Nucleus accumbens (tissue), 56 donors: ENCODE measurements at places on chromosomes 1 and 21.

- no peak for DNase-seq
Observed at GRCh38 chr1:98325646-98326440, 335.7 kb upstream of the SNX7 start.

- DNase-seq, result no peak
Observed at GRCh38 chr1:225484657-225485214, 56.9 kb upstream of the LBR start.

DNA sequence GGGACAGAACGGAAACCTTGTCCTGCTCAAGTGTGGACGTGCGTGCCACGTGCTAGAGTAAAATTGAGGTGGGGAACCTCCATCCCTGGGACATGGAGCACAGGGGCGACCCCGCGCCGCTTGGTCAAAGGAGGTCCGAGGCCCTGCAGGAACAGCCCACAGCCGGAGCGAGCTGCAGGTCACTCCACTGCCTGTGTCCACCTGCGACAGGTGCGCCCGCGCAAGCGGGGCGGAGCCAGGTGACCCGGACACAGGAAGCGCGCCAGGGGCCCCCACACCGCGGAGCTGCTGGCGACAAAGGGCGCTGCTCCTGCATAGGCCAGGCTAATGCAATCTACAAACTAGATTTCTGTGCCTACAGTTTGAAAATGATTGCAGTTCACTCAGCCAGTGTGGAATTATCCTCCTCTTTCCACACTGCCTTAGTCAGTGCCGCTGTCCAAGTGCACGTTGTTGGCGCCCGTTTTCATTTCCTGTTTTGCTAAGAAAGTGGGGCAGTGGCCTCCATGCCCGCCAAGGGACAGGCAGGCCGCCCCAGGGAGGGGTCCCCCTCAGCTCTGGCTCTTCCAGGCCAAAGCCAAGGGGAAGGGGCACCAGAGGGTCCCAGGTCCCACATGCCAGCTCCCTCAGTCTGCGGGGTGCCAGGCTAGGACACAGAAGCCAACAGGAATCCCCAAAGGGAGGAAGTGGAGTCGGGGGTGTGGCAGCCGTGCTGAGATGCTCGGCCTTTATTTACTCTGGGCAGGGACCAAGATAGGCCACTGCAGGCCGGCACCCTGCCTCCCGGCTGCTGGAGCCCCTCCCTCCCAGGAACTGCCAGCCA is 4.3 kb upstream of the NADK start:
- DNase-seq, result no peak

DNA sequence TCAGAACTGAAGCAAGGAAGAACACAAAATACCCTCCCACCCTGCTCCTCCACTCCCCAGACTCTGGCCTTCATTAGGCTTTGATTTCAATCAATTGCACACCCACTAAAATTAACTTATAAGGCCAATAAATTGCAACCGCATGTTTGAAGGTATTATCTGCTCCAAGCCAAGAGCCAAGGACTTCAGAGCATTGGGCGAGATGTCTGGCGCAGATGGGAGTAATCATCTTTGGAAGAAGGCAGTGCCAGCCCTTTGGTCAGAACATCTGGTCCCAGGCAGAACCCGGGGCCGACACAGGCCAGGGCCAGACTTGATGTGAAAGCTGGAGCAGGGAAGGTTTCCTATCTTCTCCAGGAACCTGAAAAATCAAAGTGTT is 60.0 kb downstream of the SLC66A1 start:
- DNase-seq, result no peak

GRCh38 chr1:91616712-91617111 is 116.1 kb downstream of the CDC7 start:
- no peak for DNase-seq

GRCh38 chr1:2346691-2347408 is 44.5 kb downstream of the MORN1 start:
- DNase-seq, result no peak

GRCh38 chr1:39497585-39497984 is 6.1 kb downstream of the BMP8A start:
- no peak for DNase-seq

DNA sequence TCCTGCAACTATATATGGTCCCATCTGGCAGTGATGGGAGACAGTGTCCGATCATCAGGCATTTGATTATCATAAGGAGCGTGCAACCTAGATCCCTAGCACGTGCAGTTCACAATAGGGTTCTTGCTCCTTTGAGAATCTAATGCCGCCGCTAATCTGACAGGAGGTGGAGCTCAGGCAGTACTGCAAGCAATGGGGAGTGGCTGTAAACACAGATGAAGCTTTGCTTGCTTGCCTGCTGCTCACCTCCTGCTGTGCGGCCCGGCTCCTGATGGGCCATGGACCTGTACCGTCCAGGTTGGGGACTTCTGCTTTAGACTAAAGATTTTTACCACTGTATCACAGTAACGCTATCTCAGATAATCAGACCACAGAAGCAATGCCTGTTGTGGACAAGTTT is 63.8 kb downstream of the TGFB2 start:
- no peak for DNase-seq

- no peak for DNase-seq
Observed at GRCh38 chr1:175597969-175598765, 145.2 kb downstream of the TNR start.

- peak; percentile 77 for DNase-seq
Observed at GRCh38 chr1:155012026-155012546, 9.5 kb downstream of the ZBTB7B start.

- DNase-seq, result no peak
Observed at GRCh38 chr1:88063605-88064004, 620.5 kb upstream of the PKN2 start.

DNA sequence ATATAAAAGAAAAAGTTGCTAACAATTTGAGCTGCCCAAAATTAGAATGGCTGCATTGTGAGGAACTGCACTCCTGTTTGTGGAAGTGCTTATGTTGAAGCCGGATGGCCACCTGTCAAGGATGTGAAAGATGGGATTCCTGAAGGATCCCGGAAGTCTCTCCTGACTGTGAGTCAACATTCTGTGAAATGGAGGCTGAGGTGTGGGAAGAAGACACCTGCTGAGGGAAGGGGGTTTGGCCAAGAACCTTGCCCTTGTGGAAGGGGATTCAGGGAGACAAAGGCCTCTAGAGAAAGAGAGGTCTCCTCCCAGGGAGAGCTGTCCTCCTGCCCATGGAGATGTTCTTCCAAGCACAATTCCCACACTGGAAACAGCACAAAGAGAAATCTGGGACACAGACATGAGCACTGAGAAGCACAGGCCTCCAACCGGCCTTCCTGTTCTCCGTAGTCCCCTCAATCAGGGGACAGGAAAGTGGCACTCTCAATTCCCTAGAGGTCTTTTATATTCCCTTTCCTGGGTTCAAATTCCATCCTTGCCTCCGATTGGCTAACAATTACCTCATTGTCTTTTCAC is 70.5 kb downstream of the CD2 start:
- no peak for DNase-seq

- no peak for DNase-seq
Observed at GRCh38 chr1:168161459-168161858, 17.3 kb upstream of the TIPRL start.

DNA sequence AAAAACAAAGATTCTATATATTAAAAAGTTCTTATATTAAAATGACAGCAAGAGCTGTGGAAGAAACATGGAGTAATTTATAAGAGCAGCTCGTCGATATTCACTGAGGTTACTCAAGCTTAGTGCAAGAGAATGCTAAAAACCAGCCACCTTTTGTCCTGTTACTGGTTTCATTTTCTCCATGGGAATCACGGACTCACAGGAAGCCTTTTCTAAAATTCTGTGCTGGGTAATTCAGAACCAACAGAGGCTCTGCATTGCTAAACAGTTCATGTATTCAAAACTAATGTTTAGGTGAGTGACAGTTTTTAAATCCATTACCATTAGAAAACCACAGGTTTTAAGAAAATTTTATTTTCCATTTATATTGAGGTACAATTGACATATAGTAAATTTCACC is 147.8 kb upstream of the MAP1LC3C start:
- no peak for DNase-seq

DNA sequence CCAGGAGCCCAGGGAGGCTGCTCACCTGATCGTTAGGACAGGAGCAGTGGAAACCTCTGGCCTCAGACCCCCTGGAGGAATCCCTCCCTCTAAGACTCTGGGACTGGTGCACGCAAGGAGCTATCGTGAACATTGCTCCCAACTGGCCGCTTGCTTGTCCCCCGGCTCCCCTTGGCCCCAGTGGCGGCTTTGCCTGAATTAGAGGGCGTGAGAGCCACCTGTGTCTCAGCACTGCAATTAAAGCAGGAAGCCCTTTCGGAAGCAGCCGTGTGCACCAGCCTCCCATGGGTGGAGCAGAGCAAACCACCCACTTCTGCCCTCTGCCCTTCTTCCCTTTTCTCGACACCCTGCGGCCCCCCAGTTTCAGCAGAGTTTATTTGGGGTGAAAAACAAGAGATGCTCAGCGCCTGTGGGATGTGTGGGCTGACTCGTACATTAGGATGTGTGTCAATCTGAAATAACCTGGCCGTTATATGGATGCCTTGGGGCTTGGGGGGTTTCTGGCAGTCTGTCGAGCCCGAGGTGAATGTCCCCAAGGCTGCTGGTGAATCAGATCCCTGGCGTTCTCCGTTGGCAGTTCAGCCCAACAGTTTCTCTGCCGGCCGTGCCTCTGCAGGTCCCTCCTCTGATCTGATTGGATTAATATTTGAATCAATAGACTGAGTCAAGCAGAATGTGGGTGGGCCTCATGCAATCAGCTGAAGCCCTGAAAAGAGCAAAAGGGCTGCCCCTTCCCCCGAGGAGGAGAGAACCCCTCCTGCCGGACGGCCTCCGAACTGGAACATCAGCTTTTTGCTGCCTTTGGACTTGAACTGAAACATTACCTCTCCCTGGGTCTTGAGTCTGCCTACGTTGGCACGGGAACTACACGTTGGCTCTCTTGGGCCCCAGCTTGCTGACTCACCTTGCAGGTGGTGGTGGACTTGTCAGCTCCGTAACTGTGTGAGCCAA is 7.3 kb upstream of the UMODL1 start:
- DNase-seq, result no peak

- no peak for DNase-seq
Observed at GRCh38 chr1:156751451-156751756, at the start of gene HDGF. TSS of gene HDGF (minus strand) at chr1:156751675. CDS start at chr1:156751429, 246 bp downstream.

- DNase-seq, result peak; percentile 63
Observed at GRCh38 chr21:39314143-39315027, 953 bp upstream of the BRWD1 start.

- DNase-seq, result no peak
Observed at GRCh38 chr1:236113324-236114032, 28.9 kb upstream of the GPR137B start.

DNA sequence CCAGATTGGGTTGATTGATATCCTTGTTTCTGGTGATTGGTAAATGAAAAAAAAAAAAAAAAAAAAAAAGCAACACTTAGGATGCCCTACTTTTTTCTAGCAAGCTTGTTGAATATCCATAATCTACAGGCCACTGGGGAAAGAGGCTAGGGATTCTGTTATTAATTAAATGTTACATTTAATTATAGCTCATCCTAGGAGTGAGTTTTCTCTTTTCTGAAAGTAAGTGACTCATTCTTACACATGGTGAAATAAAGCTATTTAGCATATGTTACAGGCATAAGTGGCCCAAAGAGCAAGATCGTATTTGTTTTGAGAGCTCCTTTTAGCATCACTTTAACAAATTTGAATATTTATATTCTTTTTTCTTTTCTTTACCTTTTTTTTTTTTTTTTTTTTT is 94.5 kb downstream of the FNBP1L start:
- no peak for DNase-seq

DNA sequence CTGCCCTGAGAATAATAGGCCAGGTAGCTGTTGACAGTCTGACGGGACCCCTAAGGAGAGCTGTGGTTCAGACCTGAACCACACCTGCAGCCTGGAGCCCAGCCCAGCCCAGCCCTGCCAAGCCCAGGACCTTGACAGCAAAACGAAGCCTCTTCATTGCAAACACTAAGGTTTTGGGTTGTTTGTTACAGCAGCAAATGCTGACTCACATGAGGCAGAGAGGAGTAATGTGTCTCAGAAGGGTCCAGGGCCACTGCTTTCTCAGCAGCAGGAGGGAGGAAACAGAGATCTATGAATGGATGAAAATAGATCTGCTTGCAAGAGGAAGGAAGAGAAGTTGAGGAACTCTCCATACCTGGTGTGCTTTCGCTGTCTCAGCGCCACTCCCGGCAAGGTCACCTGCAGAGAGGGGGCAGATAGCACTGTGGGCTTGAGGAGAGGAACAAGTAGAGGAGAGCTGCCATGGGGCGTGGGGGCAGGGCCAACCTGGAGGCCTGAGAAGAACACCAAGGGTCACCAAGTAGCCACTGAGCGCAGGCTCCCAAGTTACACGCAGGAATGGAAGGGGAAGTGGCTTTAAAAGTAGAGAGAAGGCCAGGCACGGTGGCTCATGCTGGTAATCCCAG is 127.2 kb downstream of the ZNF281 start:
- DNase-seq, result no peak

GRCh38 chr1:53349968-53350852 is 22.3 kb upstream of the LRP8 start:
- DNase-seq, result no peak
